ENCODE measurements at places on chromosomes 2 and 18.

- DNase-seq, result no peak
Observed at GRCh38 chr2:199933466-199933865, 21.8 kb downstream of the TYW5 start.

DNA sequence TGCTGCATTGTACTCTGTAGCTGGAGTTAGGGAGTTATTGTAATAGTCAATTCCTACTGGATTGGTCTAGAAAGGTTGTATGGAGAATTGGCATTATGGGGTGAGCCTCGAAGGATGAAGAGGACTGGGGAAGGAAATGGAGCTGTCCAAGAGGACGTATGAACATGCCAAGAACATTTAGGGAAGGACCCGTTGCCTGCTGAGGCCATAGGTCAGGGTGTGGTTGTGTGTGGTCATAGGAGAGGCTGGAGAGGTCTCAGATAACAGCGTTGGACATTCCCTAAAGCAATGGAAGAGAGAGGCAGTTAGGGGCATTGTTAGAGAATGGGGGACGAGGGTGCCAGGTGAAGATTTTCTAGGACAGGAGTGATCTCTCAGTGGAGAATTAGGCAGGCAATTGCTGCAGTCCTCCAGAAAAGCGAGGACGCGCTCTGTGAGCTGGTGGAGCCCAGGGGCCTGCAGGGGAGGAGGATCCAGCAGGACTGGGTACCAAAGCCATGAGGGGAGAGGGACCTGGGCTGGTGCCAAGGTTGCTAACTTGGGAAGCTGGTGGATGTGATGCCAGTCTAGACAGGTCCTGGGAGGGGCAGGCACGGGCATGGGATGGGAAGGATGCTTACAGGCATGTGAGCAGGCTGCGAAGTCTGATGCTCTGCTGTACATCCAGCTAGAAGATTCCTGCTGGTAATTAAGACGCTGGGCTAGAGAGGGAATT lies 9.4 kb upstream of the PSD4 start:
- no peak for DNase-seq

GRCh38 chr2:105597011-105597805 lies 147.5 kb upstream of the NCK2 start:
- no peak for DNase-seq

- DNase-seq, result no peak
Observed at GRCh38 chr18:3511980-3512379, 62.0 kb downstream of the TGIF1 start.

DNA sequence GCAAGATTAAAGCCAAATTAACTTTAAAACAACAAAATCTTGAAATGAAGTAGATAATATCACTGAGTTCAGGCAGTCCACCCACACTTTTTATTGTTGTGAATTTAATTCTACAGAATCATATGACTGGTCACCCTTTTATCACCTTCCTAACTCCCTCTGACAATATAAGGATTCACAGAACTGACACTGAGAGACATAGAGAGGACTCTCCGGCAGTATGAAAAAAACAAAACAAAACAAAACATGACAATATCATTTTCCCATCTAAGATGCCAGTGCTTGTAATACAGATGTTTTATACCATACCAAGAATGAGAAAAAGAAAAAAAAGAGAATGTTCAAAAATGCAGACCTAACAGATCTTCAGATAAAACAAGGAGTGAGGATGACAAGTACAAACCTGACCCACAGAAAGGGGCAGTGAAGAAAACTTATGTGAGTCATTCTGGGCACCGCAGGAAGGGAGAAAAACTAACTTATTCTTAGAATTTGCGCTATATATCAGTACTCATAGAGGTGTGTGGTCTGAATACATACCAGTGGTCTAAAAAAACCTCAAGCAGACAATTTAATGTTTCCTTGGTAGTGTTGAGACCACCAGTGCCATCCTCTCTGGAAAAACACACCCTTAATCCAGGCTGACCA lies 136.6 kb downstream of the ZAP70 start:
- DNase-seq, result no peak

DNA sequence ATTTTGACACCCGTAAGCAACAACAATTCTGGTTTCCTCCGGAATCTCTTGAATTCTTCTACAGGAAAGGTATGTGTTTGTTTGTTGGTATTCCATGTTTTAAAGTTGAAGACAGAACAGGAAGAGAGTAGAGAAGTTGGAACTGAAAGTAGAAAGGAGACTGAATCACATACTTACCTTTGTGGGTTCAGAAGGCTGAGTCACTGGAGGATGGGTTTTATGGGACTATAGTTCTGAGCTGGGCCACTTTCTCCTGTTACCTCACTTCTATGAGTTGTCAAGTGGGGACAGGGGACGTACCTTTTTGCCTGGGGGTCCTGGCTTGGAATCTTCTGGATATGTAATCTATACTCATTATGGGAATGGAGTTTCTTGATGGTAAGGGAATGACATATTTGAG lies 40.9 kb downstream of the KDM3A start:
- no peak for DNase-seq

DNA sequence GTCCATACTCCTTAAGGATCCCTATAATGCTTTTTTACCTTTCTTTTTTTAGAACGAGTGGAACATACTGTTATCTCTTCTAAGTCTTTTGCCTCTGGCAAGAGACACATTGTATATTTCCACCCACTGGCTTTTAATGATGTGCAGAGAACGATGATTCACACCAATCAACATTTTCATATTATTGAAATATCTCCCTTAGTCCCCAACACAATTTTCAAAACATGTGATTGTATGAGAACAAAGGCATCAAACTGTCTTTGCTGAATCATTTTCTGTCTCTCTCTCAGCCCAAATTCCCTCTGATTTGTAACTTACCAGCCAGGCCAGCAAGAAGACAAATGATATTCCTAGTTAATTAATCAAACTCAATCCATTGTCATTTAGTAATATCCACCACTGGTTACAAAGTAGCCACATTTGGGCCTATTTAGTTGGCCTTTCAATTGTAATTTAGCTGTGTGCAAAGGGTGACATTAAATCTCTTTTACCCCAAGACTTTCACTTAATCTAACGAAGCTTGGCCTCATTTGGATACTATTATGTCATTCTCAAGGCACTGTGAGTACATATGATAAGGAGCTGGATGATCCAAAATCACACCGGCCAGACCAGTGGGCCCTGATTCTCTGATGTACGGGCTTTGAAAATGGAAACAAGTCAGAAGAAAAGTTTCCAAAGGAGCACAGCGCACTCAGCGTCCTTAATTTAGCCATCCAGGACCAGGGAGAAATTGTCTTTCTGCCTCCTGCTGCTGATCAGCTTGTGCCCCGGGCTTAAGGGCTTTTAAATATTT lies 185.1 kb downstream of the SCG2 start:
- DNase-seq, result no peak

Data from stimulated activated CD8-positive, alpha-beta memory T cell treated with anti-CD3 and anti-CD28 coated beads, Interleukin-15, amount 100 ng/mL, for 24 hours (primary cell).